CD4-positive, alpha-beta T cell (primary cell): ENCODE measurements at places on chromosomes 2 and 18.

DNA sequence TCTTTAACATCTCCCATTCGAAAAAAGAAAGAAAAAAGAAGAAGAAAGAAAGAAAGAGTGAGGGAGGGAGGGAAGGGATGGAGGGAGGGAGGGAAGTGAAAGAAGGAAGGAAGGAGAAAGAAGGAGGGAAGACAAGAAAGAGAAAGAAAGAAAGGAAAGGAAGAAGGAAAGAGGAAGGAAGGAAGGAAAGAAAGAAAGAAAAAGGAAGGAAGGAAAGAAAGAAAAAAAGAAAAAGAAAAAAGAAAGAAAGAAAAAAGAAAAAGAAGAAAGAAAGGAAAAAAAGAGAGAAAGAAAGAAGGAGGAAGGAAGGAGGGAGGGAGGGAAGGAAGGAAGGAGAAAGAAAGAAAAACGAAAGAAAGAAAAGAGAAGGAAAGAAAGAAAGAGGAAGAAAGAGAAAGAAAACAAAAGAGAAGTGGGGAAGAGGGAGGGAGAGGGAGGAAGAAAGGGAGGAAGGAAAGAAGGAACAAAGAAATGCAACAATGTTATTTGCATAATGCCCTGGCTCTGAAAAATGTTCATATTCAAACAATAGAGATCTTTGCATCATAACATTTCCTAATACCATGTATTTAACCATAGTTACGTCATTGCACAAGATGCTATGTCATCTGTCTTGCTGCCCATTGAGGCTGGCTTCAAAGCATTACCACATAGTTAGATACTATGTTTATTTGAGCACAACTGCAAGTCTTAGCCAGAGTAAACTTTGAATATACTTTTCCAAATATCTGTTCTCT is 550.6 kb downstream of the DSC3 start:
- DNase-seq, result no peak

DNA sequence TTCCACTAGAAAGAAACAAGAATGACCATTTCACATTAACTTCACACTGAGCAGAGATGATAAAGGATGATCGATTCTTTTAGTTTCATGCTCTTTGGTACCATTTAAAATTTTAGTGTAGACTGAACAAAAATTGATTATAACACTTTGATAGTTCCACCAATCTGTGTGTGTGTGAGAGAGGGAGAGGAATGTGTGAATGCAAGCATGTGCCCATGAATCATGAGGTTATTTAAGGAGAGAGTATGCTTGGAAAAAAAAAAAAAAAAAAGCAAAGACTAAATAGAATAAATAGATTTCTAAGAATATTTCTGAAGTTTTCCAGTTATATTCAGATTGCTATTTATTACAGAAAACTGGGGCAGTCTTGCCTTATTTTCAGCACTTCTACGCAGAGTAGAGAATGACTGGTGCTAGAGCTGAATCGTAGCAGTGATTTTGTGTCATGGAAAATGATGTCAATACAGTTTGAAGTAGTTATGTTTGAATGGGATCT is 900.8 kb downstream of the SLC4A3 start:
- no peak for DNase-seq

- no peak for DNase-seq
Measured at GRCh38 chr2:66903183-66903582, 468.3 kb downstream of the MEIS1 start.

DNA sequence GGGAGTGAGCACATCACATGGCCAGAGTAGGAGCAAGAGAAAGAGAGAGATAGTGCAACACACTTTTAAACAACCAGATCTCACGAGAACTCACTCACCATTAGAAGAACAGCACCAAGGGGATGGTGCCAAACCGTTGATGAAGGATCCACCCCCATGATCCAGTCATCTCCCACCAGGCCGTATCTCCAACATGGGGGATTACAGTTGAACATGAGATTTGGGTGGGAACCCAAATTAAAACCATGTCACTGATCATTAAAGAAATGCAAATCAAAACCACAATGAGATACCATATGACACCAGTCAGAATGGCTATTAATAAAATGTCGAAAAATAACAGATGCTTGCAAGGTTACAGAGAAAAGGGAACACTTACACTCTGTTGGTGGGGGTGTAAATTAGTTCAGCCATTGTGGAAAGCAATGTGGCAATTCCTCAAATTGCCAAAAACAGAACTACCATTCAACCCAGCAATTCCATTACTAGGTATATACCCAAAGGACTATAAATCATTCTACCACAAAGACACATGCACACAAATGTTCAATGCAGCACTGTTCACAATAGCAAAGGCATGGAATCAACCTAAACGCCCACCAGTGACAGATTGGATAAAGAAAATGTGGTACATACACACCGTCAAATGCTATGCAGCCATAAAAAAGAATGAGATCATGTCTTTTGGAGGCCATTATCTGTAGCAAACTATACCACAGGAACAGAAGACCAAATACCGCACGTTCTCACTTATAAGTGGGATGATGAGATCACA is 137.1 kb downstream of the COL6A3 start:
- no peak for DNase-seq

GRCh38 chr2:237539681-237540080 is 26.7 kb upstream of the PRLH start:
- DNase-seq, result no peak

DNA sequence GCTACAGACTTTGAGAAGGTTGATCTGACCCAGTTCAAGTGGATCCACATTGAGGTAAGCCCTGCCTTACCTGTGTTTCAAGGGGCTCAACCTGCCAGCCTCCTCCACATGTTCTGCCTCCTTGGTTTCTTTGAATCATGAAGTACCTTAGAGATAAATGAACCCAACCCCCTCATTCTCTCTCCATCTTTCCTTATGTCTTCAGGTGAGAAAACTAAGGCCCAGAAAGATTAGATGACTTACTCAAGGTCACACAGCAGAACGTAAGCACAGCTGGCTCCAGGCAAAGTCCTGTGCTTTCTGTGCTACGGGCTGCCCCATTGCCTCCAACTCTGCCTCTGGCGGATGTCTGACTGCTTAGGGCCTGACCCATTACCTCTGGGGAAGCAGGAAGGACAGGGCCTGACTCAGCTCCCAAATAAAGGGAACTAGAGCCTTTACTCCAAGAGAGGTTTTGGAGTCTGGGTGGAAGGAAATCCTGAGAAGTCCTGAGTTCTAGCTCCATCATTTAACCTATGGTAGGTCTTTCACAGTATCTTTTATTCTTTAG is 10.3 kb downstream of the KHK start:
- DNase-seq, result no peak

- DNase-seq, result no peak
Measured at GRCh38 chr2:234677758-234678538, 181.1 kb upstream of the ARL4C start.

DNA sequence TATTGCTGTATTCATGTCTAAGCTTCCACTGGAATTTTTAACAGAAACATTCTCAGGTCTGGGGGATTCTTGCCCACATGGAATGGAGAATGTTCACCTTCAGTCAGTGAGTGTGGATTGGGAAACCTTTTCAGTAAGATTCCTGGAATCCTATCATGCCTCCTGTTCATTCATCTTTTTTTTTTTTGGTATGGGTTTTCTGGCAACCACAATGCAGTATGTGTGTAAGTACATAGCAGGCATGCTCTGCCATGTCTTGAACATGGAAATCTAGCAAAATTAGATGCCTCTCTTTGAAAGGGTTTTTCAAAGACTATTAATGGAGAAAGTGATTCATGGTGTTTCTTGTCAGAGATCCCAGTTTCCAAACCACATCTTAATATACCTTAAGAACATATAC is 176.5 kb downstream of the LTBP1 start:
- no peak for DNase-seq

GRCh38 chr2:129255610-129256313 is 723.7 kb upstream of the RAB6C start:
- DNase-seq, result no peak

DNA sequence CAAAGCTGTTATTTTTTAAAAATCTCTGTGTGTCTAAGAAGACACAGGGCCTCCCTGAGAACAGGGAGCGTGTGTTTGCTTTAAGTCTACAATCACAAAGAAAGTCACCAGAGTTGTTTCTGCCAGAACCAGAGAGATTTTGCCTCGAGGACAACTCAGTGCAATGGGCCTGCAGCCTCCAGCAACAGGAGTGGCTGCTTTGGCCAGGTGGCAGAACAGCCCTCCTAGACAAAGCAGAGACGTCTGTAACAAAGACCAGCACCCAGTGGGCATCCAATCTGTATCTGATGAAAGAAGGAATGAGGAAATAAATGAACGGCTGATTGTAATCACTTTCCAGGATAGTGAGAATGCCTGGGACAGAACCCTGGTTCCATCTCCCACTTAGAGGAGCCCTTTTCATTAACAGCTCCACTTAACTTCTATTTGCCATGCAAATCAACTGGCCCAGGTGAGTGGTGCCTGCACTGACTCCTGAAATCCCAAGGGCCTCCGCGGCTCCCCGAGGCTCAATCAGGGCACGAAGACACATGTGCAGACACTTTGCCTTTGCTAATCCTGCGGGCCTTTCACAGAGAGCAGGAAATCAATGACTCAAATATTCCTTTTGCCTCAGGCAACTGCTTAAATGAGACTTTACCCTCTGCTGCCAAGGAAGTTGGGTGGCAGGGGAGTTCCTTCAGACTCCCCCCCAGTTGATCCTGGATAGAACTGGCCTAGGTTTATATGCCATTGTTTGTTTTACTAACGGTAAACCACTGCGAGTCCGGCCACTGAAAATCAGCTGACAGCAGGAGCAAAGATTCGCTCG is 146.5 kb downstream of the CABLES1 start:
- no peak for DNase-seq

DNA sequence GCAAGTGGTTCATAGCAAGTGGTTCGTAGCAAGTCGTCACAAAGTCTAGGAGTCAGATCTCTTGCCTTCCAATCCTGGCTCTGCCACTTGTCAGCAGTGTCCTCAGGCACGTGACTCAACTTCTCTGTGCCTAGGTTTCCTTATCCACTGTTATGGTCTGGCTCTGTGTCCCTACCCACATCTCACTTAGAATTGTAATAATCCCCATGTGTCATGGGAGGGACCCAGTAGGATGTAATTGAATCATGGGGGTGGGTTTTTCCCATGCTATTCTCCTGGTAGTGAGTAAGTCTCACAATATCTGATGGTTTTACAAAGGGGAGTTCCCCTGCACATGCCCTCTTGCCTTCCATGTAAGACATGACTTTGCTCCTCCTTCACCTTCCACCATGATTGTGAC is 51.8 kb upstream of the AP1S3 start:
- DNase-seq, result peak; percentile 50

GRCh38 chr2:118186110-118186857 is 98.0 kb downstream of the INSIG2 start:
- peak; percentile 91 for DNase-seq

- no peak for DNase-seq
Measured at GRCh38 chr2:117918608-117919007, 95.3 kb downstream of the CCDC93 start.

DNA sequence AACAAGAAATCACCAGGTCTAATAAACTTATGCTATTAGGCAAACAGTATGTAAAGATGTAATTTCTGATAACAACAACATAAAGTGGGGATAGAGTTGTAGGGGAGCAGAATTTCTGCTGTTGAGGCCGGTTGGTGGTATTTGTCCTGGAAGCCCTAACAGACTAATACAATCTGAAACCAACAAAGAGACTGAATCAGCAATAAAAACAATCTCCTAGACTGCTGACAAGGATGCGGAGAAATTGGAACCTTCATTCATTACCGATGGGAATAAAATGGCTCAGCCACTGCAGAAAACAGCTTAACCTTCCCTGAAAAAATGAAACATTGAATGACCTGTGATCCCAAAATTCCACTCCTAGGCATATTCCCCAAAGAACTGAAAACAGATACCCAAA is 88.7 kb downstream of the GYPC start:
- no peak for DNase-seq

GRCh38 chr2:1045109-1045508 is 94.5 kb downstream of the SNTG2 start:
- no peak for DNase-seq

- no peak for DNase-seq
Measured at GRCh38 chr2:98923244-98923940, 12.6 kb downstream of the CRACDL start.

DNA sequence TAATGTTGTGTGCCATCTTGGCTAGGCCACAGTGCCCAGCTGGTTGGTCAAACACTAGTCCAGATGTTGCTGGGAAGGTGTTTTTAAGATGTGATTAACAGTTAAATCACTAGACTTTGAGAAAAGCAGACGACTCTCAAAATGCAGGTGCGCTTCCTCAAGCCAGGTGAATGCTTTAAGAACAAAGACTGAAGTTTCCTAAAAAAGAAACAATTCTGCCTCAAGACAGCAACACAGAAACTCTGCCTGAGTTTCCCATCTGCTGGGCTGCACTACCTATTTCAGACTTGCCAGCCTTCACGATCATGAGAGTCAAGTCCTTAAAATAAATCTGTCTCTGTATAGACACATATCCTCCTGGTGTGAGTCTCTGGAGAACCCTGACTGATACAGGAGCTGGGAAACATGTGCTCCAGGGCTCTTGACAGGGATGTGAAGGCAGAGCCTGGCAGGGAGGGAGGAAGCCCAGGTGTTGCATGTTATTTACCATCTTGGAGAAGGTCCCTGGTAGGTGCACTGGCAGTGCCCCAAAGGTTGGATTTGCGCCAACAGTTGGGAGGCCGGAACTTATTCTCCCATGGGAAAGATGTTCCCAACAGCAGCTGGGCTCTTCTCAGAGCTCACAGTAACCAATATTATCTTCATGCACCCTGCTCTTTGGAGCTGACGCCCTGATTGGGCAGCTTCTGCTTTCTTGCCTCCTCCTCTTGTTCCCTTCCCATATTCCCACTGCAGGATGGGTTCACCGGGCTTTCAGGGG is 43.9 kb downstream of the ST6GAL2 start:
- DNase-seq, result no peak

DNA sequence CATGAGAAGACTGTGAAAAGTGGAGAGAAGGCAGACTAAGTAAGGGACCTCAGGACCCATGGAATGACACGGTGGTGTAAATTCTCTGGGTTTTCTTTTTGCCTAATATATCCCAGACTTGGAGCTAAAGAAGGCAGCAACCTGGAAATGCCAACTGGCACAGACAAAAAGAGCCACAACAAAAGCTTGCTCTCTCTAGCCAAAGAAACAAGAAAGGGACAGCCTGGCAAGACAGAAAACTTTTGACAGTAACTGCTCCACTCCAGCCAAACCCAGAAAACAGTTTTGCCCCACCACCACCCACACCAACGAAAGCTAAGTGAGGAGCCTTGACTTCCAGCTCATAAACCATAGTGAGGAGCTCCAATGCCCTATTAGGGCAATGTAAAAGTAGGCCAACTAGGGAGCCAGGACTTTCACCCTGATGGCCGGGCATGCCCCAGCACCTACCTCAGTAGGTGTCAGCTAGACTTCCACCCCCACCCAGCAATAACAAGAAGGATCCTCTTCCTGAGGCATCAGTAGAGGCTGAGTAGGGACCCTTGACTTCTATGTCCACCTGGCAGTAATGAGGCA is 35.5 kb downstream of the PELI1 start:
- no peak for DNase-seq

DNA sequence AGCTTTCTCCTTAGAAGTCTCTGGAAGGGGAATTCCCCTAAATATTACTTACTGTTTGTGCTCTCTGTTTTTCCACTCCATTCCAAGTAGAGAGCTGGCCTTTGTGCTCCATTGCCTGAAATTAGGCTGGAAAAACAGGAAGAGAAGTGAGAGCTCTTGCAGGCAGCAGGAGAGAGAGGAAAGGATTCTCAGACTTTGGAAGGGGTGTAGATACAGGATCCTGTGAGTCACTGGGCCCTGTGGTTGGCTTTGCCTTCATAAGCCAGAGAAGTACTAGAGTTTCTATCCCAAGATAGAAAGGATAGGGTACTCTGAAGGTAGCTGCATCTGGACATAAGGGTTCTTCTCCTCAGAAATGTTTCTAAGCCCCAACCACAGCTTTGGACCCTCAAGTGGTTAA is 188.9 kb downstream of the CMPK2 start:
- DNase-seq, result no peak

- no peak for DNase-seq
Measured at GRCh38 chr2:62478093-62478580, 27.9 kb downstream of the TMEM17 start.
